Right lung (tissue), 10 donors: ENCODE measurements at places on chromosomes 11 and 22. TPM values are rescaled to one million over a fixed set of nuclear protein-coding genes. Genes with fewer than 3 reads are reported as not detected.

CHRNA10 gene
- 1.7 TPM for polyA plus RNA-seq

MIOX gene
- polyA plus RNA-seq: 0.08 TPM

HBB gene
- polyA plus RNA-seq: 492 TPM

OR8B8 gene
- not detected for polyA plus RNA-seq

TRIM48 gene
- not detected for polyA plus RNA-seq

FIBIN gene
- polyA plus RNA-seq: 5.8 TPM

UBQLNL gene
- 1.7 TPM for polyA plus RNA-seq

MMP12 gene
- not detected for polyA plus RNA-seq

BCO2 gene
- 9.0 TPM for polyA plus RNA-seq

LGALS12 gene
- polyA plus RNA-seq: 0.32 TPM

CLCF1 gene
- 13.0 TPM for polyA plus RNA-seq

ALG9 gene
- 54.3 TPM for polyA plus RNA-seq

TOB2 gene
- polyA plus RNA-seq: 37.6 TPM

PKP3 gene
- 10.2 TPM for polyA plus RNA-seq

NEAT1 gene
- 145 TPM for polyA plus RNA-seq

LRRC51 gene
- polyA plus RNA-seq: 15.8 TPM

LIF gene
- 1.7 TPM for polyA plus RNA-seq

KRTAP5-10 gene
- 0.22 TPM for polyA plus RNA-seq

ALDH3B1 gene
- 21.4 TPM for polyA plus RNA-seq

TMEM86A gene
- polyA plus RNA-seq: 3.5 TPM

CD248 gene
- polyA plus RNA-seq: 67.2 TPM

CABP7 gene
- polyA plus RNA-seq: 0.28 TPM

CAPN5 gene
- 29.3 TPM for polyA plus RNA-seq

CSF2RB gene
- polyA plus RNA-seq: 2.7 TPM

CAVIN3 gene
- 16.1 TPM for polyA plus RNA-seq

PHOX2A gene
- not detected for polyA plus RNA-seq

SOX6 gene
- polyA plus RNA-seq: 17.2 TPM

CRYBB3 gene
- polyA plus RNA-seq: 0.42 TPM

TRPM5 gene
- 0.13 TPM for polyA plus RNA-seq

PGA5 gene
- 0.37 TPM for polyA plus RNA-seq

CRYBA4 gene
- polyA plus RNA-seq: 0.45 TPM

APOL2 gene
- polyA plus RNA-seq: 31.8 TPM

BARX2 gene
- polyA plus RNA-seq: 0.57 TPM

CECR2 gene
- 13.5 TPM for polyA plus RNA-seq

TMPRSS6 gene
- 0.79 TPM for polyA plus RNA-seq

PANX1 gene
- polyA plus RNA-seq: 19.1 TPM

ASRGL1 gene
- polyA plus RNA-seq: 3.3 TPM

SLN gene
- 0.30 TPM for polyA plus RNA-seq

KCTD17 gene
- 24.5 TPM for polyA plus RNA-seq

TP53AIP1 gene
- 0.54 TPM for polyA plus RNA-seq

OR52E8 gene
- polyA plus RNA-seq: not detected

NUDT8 gene
- polyA plus RNA-seq: 3.2 TPM

SCGB1D2 gene
- not detected for polyA plus RNA-seq

ANKK1 gene
- 0.49 TPM for polyA plus RNA-seq

CCDC116 gene
- polyA plus RNA-seq: 1.6 TPM

MRGPRF gene
- polyA plus RNA-seq: 3.6 TPM

C22orf42 gene
- polyA plus RNA-seq: not detected

OR8D4 gene
- not detected for polyA plus RNA-seq
